ENCODE measurements at places on chromosomes 16 and 17.

DNA sequence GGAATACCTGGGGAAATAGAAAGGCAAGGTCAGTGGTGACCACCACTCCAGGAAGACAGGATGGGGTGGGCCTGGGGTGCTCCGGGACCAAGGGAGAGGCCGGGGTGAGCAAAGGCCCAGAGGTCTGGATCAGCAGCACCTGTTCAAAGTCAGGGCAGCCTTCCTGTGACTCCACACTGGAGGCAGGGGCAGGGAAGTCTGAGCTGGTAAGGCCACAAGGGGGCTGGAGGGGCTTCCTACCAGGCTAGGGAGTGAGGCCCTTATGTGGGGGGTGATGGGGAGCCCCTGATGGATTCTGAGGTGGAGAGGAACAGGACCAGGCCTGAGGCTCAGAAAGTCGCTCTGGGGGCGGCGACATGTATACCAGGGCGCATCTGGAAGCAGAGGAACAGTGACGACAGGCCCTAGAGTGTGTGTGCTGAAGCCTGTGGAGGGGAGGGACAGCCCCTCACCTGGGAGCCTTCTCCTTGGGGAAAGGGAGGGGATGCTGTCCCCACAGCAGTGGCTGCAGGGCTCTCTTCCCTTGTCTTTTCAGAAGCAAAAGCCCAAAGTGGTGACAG is 3.7 kb downstream of the C16orf78 start:
- DNase-seq = no peak

DNA sequence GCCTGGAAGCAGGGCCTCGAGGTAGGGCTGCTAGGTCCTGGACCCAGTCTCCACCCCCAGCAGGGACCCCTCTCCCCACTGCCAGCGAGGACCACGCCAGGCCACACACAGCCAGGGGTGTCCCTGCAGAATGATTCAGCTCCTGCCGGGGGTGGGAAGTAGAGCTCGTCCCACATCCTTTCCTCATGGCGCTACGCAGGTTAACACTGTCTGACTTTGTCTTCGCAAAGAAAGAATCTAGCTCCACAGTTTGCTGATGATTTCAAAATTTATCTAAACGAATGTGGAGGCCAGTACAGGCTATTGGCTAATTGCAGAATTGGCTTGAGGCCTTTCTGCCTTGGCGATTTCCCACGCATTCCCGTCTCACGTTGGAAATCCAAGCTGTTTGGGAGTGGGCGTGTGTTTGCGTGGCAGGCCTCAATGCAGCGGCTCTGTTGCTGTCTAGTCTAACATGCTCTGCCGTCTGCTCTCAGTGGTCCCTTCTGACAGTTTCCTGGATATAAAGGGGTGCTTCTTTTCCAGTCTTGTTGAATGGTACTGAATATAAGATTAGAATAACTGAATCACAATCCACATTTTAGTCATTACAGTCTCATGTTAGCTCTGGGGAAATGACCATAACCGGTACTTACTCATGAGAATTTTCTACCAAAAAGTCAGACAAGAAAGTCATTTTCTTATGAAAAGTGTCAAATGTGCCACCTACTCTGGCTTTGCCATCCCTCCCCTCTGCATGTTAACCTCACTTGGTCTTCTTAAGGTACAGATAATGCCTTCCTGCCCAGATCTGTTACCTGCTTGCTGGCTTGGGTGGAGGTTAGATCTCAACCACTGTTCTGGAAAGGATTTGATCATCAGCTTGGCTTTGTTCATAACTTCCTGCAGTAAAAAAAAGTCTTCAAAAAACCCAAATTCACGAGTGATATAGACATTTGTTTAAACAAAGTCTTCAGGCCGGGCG is 252.4 kb downstream of the NTN1 start:
- DNase-seq = no peak

- peak; percentile 14 for DNase-seq
Measured at GRCh38 chr17:29004081-29004692, 1.6 kb downstream of the SEZ6 start.

DNA sequence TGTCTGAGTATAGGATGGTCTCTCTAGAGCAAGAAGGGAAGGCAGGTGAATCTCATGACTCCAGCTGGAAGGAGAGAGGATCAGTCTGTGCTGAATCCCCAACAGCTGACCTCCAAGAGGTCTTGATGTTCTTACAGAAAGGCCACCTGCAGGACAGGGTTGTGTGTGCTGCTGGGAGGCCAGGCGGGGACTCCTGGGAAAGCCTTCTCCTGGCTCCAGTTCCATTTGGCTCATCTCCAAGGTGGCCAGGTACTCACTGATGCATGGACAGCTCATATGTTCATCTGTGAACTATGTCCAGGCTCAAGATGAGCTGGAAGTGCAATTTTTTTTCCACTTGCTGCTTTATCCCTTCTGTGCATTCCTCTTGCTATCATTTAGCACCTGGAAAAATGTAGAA is 730.2 kb upstream of the RBFOX1 start:
- no peak for DNase-seq

DNA sequence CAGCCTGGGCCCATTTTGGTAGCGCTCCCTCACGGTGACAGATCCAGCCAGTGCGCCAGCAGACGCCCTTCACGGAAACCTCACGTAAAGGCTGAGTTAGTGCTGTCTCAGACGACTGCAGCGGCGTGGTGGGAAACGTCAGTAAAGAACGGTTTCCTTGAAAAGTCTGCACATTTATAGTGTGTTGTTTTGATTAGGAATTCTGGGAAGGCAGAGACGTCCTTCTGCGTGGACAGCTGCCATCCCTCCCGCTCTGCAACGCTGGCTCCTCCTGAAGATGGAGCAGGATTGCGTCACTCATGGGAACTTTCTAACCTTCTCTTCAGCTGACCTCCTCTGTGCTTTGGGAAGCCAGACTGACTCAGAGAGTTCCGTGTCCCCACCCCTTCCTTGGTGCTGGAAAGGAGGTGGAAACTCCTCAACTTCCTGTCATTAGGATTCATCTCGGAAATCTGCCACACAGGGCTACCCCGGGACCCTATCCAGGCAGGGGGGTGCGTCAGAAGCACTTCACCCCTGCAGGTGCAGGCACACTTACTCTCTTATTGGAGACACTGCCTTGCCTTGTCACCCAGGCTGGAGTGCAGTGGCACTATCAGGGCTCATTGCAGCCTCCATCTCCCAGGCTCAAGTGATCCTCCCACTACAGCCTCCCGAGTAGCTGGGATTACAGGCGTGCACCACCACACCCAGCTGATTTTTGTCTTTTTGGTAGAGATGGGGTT is 24.3 kb upstream of the CRISPLD2 start:
- no peak for DNase-seq

DNA sequence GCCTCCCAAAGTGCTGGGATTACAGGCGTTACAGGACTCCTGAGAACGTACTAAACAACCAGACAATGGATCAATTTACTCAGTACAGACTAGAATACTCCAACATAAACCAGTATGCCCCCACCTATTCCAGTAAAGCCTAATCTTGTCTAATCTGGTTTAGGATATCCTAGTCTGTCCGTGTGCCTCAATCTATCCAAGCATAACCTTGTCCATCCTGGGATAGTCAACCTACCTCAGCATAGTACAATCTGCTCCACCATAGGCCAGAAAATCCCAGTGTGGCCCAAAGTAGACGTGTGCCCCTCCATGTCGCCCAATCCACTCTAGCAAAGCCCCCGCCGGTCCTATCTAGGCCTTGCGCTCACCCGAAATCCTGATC is 625 bp downstream of the DVL2 start:
- no peak for DNase-seq

DNA sequence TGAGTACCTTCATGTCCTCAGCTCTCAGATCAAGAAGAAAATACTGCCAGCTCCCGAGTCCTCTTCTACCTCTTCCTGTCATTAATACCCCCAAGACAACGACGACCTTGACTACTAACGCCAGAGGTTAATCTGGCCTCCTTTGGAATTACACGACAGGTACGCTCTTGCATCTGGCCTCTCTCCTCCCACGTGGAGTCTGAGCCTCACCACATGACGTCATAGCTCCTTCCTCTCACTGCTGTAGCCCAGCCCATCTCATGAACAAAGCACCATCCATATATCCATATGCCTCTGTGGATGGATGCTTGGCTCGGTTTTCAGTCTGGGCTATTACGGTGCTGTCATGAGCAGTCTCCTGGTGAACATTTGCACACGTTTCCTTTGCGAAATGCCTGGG is 110.2 kb upstream of the TNRC6C start:
- DNase-seq = no peak

- peak; percentile 11 for DNase-seq
Measured at GRCh38 chr16:86865851-86866662, 287.7 kb downstream of the FOXL1 start.

GRCh38 chr17:76924345-76925342 is 56.4 kb downstream of the MGAT5B start:
- no peak for DNase-seq

- no peak for DNase-seq
Measured at GRCh38 chr16:27781981-27782880, 232.3 kb downstream of the KATNIP start.

GRCh38 chr17:4740025-4740351 is 260 bp upstream of the CXCL16 start:
- DNase-seq = no peak

- DNase-seq = no peak
Measured at GRCh38 chr17:22461460-22462145, 769.3 kb downstream of the KCNJ18 start.

- peak; percentile 46 for DNase-seq
Measured at GRCh38 chr16:31696968-31697743, 169.5 kb downstream of the AHSP start.

GRCh38 chr17:74778960-74779359 is 2.8 kb upstream of the NAT9 start:
- DNase-seq = no peak

GRCh38 chr16:6106061-6106460 is 1008.5 kb upstream of the EEF2KMT start:
- DNase-seq = no peak

All from mammary epithelial cell (primary cell).